Placental pericyte (primary cell): ENCODE measurements at places on chromosomes 12 and 14. TPM values are rescaled to one million over a fixed set of nuclear protein-coding genes. Genes with fewer than 3 reads are reported as not detected.

The OR6C2 gene
- not detected in 2 replicates for total RNA-seq

The ISCA2 gene
- total RNA-seq: 9.0 and 11.0 TPM in 2 replicates

The PIWIL1 gene
- total RNA-seq: not detected in 2 replicates

The FMNL3 gene
- total RNA-seq: 28.2 and 80.6 TPM in 2 replicates

The RFX4 gene
- not detected in 2 replicates for total RNA-seq
